ENCODE measurements at places on chromosomes 1 and 21.

DNA sequence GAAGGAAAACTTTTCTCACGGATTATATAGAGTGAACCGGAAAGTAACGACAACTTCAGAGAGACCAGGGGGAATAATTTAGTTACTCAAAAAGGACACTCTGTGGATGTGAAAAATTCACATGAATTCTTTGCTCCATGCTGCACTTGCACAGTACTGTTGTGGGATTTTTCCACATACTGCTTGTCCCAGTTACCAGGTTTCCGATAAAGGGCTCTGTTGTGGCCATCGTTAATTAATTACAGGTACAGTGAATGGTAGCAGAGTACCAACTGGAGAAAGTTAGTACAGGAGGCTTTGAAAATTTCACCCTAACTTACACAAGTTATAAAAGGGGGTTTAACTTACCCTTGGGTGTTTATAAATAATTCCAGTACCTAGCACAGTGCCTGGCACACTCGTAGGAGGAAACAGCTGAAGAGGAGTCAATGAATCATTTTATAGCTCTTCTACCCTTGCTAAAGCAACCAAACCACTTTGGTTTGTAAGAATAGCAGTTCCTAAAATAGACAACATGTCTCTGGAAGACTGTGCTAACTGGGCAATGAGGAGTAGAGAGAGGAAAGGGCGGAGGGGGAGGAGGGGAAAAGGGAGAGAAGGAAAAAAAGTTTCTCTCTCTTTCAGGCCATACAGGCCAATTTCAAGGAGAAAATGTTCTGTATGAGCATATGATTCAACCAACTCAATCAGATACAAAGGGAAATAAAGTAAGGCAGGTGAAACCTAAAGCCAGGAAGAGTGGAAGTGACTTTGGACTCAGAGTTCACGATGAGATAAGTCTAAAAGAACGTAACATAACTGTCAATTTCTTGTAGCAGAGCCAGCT, 98.3 kb upstream of the MAGI3 start:
- no peak for DNase-seq

DNA sequence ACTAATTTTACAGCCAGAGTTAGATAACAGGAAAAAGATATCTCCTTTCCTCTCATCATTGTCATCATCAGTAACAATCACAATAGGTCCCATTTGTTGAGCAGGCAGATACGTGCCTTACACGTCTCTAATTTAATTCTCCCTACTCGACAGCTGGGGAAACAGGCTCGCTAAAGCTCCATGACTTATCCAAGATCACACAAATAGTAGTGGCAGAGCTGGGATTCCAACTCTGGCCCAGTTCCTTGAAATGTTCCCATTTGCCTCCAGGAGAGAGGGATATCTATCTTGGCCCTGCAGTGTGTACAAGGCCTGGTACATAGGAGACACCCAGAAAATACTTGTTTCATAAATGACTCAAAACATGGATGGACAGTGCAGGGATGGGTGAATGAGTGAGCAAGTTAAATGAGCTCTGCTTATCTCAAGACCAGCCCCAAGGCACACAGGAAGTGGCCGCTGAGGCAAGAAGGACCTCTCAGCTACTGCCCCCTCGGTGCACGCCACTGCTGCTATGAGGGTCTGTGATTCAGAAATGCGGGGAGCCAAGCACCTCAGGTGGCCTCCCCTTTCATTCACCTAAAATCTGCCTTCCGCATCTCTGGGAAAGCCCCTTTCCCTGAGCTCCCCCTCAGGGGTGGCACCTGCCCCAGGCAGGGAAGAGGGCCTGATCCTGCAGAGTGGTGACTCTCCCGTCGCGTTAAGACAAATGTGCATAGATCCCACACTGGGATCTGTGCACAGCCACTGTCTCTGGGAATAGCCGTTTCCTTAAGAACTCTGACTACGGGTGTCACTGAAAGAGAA, 3.6 kb downstream of the KCNN3 start:
- no peak for DNase-seq

GRCh38 chr1:181405584-181405983, 77.7 kb upstream of the CACNA1E start:
- no peak for DNase-seq

GRCh38 chr1:117664314-117664713, 58.5 kb downstream of the TENT5C start:
- peak; percentile 91 for DNase-seq

DNA sequence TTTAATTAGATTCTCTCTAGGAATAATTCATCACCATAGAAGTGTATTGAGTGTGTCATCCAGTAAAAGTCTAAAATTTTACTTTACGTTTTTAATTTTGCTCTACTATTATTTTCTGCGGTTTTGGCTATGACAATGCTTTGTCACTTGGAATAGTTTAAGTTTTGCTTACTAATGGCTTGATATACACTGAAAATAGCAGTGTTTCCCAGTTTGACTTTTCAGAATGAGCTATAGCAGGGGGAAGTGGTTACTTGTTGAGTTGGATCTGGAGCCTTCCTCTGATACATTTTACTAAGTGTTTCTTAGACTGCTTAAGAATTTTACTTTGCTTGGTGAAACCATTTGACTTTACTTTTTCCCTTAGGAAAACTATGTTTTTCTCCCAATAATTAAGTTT, 5.0 kb downstream of the DNAJC16 start:
- DNase-seq: peak; percentile 55

- DNase-seq: no peak
Measured at GRCh38 chr1:9503001-9503675, 36.1 kb upstream of the SLC25A33 start.

DNA sequence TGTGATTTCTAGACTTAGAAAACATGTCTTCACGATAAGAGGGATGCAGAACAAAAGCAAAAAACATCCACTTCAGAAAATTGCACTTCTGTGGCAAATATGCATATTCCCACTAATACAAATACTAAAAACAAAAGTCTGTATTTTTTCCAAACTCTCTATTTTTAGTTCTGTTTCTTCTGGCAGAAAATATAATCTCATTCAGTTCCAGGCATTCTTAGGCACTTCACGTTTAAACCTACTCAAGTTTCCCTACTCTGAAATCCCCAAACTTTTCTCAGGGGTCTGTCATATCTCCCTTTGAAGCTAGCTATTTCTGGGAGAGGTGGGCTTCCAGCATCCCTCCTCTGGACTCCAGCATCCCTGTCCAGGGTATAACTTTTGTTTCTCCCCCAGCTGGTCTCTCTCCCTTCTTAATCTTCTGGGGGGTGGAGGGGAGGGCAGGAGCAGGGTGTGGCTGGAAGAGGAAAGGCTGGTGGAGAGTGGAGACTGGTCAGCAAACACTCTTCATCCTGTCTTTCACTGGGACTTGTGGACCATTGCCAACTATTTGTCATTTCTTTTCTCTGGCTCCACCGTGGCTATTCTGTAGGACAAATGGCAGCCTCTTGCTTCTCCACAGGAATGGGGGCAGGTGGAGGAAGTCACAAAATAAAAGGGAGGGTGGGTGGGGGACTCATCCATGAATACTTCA, 19.6 kb upstream of the NCF2 start:
- no peak for DNase-seq
